ENCODE measurements at places on chromosomes 12 and 14.

DNA sequence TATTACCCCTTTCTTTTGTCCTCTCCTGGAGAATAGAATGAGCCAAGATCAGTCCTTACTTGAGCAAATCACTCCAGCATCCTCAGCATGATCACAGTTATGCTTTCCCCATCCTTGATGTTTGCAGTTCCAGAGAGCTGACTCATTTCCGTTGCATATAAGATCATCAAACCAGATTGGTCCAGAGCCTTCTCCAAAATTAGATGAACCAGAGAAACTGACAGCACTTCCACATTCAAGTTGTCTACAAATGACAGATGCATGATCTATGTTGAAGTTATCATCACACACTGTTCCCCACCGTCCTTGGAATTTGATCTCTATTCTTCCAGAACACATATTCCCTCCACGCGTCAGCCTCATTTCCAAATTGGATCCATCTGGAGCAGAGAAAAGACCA is 4.8 kb downstream of the CD163 start:
- no peak for DNase-seq

- DNase-seq = no peak
These were observed 26.7 kb downstream of the TSPAN11 start for GRCh38 chr12:30953257-30953656.

- no peak for DNase-seq
These were observed 12.8 kb upstream of the CEP170B start for GRCh38 chr14:104852280-104852663.

DNA sequence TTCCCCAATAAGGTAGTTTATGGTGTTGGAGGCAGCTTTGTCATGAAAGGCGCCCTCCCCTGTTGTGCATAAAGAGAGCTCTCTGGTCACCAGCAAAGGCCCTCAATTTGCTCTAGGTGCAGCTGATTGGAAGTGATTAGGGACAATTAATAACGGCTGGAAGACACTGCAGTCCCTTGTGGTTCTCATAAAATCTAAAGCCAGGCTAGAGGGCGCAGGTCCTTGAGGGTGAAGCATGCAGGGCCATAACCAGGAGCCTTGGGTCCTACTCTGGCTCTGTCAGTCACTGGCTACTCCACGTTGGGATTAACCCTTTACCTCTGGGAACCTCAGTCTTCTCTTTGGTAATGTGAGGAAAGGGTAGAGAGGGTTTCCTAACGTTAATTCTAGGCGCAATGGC is 1.9 kb downstream of the DAAM1 start:
- DNase-seq = no peak

DNA sequence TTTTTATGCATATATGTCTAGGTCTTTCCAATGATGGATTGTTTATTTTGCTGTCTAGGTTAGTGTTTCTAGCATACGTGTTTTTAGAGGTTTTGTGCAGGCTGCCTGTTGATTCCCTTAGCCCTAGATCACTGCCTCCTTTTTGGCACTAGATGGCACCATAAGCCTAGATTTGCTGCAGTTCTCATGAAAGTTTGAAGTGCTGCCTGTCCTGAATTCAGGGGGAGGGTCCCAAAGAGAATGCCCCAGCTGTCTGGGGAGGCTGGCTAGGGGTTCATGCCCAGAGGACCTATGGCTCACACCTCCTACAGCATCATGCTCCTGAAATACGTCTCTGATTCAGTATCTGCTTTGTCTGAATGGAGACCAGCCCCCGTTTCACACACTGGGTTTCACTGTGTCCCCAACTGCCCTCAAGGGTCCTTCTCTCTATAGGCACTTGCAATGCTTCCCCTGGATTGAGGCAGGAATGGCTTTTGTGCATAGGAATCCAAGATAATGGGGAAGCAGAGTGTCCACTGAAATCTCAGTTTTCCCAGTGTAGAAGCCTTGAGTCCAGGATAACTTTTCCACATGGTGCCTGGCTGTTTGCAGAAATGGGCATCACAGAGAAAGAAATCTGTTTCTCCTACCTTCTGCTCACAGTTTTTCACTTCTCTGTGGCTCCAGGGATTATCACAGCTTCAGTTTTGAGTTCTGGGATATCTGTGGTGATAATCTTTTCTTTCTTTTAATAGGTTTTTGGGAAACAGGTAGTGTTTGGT is 14.2 kb upstream of the TXNRD1 start:
- DNase-seq = no peak

DNA sequence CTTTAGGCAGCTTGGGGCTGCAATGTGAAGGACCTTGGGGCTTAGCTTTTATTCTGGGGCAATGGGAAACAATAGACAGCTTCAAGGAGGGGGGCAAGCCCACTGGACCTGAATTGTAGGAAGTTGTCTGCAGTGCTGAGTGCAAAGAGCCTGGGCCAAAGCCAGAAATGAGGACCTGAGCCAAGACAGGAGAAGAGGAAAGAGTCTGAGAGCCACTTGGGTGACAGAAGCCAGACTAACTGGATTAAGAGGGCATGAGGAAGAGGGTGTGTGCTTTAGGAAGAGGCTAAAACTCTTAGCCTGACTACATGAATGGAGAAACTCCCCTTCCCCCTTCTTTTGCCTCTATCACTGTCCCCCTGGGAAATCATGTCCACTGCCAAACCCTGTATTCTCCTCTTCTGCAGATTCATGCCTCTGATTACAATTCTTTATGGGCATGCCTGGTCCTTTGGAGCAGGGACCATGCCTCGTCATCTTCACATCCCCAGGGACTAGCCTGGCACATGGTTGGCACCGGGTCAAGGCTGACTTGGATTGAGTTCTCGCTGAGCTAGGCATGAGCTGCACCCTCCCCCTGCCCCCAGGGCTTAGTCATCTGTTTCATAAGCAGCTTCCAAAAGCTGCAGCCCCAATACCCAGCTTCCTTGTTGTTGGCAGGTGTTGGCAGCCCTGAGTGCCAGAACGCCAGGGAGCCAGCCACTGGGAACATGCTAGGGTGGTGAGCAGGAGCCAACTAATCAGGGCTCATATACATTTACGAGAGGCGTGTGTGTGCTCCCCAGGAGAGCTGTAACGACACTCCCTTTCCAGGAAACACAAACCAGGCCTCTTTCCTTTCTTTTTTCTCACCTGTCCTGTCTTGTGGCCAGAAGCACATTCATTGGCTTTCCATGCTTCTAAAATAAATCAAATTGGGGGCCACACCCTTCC is 27.7 kb upstream of the JDP2 start:
- DNase-seq = no peak

- no peak for DNase-seq
These were observed 43.8 kb upstream of the LTBP2 start for GRCh38 chr14:74655599-74656395.

GRCh38 chr14:76109087-76109880 is 42.4 kb upstream of the GPATCH2L start:
- DNase-seq = no peak

GRCh38 chr14:84017495-84017894 is 1512.4 kb upstream of the FLRT2 start:
- DNase-seq = no peak

- no peak for DNase-seq
These were observed 119.0 kb downstream of the RBM19 start for GRCh38 chr12:113846883-113847755.

GRCh38 chr12:93197067-93197593 is 180.6 kb upstream of the NUDT4 start:
- no peak for DNase-seq

GRCh38 chr12:121227294-121227693 is 17.4 kb downstream of the P2RX4 start:
- no peak for DNase-seq

DNA sequence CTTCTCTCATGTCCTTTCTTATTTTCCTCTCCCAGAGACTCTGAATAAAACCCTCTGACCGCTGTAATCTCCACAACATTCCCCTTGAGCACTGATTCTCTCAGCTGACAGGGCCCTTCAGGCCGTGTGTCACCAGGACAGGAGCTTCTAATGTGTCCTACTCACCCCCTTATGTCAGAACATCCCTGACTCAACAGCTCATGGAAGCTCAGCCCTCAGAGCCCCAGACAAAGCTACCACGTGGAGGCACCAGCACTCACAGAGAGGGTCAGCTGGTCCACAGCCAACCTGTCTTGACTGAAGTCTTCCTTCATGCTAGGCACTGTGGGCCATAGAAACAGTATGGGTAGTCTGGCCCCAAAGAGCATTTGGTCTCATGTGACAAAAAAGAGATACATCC is 49.8 kb downstream of the SMUG1 start:
- DNase-seq = no peak

DNA sequence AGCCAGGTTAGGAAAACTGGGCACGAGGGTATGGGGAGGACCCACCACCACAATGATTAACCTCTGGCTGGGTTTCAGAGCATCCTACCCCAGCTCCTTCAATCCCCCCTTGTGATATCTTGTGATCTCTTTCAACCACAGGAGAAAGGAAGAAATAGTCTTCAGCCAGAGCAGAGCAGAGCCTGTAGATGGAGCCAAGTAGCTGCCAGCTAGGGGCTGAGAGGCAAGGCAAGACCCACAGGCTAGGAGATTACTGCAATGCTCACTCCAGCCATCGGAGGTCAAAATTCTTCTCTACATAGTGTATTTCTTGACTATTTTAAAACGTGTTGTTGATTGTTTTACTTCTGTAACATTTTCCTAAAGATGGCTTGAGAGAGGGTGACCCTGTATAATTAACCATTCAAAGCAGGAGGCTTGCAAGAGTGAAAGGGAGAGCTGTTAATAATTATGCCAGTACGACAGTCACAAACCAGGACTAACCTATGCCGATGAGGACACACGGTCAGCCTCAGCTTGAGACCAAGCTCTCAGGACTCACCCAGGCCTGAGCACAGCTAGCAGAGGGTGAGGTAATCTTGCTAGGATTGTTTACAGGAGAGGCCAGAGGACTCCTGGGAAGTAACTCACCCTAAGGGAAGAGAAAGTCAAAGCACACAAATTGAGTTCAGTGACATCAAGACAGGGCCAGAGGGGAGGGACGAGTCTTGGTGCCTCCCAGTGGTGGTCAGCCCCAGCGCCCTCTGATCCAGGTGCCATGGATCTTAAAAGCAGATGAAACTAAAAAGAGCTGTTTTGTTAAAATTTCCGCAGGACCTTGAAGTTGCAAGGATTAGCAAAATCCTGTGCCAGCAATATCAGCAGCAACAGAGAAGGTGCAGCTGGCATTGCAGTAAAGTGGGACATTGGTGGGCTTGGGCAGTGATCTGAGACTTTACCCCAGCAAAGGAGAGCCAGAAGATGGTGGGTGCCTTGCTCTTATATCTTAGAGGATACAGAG is 29.8 kb upstream of the CDKN3 start:
- no peak for DNase-seq

DNA sequence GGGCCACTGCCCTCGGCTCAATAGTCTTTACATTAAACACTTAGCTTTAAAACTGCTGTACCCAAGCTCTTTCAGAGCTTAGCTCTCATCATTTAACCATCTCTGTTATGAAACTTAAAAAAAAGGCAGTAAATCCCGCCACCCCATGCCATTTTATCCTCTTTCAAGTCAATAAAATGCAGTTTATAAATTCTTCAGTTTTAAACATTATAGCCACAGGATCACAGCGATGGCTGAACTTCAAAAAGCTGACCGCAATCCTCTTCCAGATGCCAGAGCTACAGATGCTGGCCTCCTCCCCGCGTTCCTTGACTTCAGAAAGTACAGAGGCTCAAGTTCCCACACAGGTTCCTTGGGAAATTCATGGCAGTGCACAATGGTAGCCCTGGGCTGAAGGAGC is 4.2 kb downstream of the OR10G3 start:
- DNase-seq = no peak
